Stimulated activated CD8-positive, alpha-beta memory T cell treated with anti-CD3 and anti-CD28 coated beads, Interleukin-4, amount 100 ng/mL, for 1 hour (primary cell): ENCODE measurements at places on chromosomes 11 and 22.

GRCh38 chr22:20636075-20636812 is 128.8 kb downstream of the MED15 start:
- no peak for DNase-seq

DNA sequence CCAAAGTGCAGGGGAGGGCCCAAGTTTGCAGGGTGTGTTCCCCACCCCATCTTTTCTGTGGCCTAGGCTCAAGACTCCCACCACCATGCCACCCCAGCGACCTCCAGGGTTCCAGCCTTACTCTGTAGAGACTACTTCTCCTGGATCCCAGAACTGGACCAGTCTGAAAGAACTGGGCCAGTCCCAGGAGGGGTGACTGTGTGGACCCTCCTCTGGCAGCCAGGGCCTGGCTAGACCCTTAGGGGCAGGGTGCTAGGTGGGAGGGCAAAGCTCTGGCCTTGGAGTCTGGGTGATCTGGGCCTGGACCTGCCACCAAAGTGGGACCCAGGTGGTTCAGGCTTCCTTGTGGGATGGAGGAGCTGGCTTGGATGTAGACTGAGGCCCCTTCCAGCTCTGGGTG is 41.8 kb upstream of the ACCSL start:
- no peak for DNase-seq

GRCh38 chr11:118622376-118623268 is 15.2 kb downstream of the PHLDB1 start:
- no peak for DNase-seq

DNA sequence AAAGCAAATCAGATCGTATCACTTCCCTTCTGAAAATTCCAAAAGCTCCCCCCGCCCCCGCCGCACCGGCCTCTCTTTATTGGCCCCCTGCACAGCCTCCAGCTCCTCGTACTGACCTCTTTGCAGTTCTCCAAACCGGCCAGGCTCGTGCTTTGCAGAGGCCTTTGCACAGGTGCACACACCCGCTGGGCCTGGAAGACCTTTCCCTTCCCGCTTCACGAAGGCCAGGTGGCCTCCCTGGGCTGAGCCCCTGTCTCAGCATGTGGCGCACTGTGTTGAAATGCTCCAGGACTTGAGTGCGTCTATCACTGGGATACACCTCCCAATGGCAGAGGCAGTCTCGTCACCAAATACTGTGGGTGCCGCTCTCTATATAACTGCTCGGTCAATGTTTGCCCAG is 13.2 kb upstream of the ADA2 start:
- DNase-seq: no peak

DNA sequence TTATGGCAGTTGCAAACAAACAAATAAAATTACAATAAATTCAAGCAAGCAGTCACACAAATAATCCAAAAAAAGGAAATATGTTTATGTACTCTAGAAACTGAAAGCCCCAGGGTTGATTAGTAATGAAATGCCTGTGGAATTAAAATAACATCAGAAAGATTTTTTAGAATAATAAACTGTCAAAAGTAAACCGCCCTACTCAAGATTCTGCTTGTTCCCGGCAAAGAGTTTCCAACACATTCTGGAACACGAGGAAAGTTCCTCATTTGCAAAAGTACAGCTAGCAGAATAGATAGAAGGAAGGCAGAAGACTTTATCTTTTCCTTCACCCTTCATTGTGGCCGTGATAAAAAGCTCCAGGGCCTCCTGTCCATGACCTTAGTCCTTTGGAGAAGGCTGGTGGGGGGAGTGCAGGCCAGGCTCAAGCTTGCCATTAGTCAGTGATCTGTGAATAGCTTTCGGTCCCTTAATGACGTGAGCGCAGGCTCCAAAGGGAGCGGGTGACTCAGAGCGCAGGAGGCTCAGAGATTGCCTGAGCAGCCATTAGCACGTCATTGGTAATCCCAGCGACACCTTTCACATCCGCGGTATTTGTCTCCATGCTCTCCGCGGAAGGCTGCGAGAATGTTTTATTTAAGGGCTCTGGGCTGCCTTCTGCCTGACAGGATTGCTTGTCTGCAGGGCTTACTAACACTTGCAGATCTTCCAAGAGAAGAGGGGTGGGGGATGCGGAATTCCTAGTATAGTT is 458.3 kb downstream of the METTL15 start:
- DNase-seq: no peak

- DNase-seq: no peak
Observed at GRCh38 chr11:86632499-86633269, 39.7 kb downstream of the ME3 start.

GRCh38 chr11:87290304-87290922 is 252.7 kb downstream of the TMEM135 start:
- no peak for DNase-seq

DNA sequence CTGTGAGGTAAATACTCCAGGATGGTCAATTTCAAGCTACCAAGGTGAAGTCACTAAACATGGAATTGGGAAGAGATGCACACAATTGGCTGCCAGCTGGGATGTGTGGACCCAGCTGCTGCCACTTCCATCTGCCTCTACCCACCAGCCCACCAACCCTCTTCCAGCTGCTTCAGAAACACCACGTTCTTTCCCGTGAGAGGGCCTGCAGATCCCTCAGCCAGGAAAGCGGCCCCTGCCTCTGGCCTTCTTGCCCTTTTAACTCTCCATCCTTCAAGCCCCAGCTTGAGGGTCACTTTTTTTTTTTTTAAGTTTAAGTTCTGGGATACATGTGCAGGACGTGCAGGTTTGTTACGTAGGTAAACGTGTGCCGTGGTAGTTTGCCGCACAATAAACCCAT is 20.0 kb downstream of the PRG3 start:
- DNase-seq: no peak

DNA sequence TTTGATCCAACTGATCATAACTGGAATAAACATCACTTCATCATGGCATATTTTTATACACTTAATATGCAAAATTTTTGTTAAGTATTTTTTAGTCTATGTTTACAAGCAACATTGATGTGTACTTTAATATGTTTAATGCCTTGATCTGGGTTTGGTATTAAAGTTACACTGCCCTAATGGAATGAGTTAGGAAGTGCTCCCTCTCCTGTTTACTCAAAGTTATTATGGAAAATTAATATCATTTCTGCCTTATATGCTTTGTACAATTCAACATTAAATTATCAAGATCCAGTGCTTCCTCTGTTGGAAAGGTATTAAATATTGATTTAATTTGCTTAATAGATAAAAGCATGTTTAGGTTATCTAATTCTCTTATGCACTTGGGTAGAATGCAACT is 927.3 kb upstream of the RAG2 start:
- no peak for DNase-seq

GRCh38 chr11:69882270-69882608 is 63.0 kb upstream of the FGF3 start:
- no peak for DNase-seq

DNA sequence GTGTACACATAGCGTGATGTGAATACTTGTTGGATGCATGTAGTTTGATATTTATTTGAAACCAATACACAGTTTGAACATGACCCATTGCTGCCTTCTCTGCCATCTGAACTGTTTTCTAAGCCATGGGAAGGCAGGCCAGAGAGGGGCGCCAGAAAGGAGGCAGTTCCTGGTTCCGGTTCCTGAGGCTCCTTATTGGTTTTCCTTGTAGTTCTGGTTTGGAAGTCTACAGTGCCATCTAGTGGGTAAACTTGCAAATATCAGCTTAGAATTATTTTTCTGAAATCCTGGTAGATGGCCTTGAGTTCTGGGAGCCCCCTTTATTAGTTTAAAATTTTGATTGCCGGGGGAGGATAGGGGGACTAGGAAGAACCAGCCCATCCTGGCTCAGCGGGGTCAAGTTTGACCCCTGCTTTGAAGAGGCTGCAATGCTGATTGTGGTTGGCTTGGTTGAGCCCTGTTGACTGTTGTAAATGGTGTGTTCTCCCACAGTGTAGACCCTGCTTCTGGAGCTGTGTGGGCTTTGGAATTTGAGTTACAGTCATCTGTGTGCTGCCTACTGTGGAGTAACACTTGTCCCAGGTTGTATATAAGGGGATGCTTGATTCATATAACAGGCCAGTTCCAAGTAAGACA is 48.4 kb downstream of the GRAMD1B start:
- no peak for DNase-seq

GRCh38 chr22:44625981-44626687 is 75.9 kb upstream of the PRR5 start:
- peak; percentile 58 for DNase-seq

GRCh38 chr11:79198898-79199250 is 242.0 kb downstream of the TENM4 start:
- no peak for DNase-seq

DNA sequence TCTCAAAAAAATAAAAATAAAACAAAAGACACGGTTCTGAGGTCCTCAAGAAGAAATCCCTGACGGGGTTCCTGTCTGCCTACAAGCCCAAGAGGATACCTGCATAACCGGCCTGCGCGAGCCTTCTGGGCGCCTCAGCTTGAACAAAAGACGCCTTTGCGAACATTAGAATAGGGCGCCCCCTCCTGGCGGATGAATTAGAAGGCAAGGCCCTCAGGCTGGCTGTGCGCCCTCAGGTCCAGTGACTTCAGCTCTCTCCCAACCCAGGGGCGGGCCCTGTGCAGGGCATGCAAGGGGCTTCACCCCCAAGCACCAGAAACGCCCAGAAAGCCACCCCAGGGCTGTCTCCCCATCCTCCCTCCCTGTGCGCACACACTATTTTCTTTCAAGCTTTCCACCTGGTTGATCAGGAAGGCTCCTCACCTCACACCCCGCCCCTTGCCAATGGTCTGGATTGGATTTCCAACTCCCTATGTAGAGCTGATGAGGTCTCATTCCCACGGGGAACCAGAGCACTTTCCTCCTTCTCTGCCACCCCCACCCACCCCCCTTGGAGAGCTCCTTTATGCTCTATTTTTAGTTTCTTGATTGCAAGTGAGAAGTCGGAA is 273.3 kb downstream of the BUD13 start:
- no peak for DNase-seq

DNA sequence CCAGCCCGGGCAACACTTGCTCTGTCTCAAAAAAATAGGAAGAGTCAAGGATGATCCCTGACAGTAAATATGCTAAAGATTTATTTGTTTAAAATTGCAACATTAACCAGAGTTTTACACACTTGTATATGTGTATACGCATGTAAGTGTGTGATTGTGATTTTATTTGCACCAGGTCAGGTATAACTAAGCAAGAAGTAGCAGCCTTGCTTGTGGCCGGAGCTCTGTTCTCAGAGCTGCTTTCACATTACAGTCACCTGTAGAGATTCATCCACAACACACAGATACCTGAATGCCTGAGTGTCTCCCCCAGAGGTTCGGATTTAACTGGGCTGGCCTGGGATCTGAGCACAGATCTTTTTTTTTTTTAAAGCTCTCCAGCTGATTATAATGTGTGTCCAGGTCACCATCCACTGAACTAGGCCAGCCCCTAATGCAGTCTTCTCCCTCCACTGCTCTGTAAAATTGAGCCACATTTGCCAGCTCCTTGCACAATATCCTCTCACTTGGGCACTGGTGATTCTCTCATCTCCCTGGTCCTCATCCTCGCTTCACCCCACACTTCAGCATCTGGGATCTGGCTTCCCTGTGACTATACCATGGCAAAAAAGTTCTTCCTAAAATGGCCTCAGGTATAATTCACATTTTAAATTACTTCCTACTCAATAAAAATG is 48.3 kb downstream of the LIF start:
- no peak for DNase-seq

DNA sequence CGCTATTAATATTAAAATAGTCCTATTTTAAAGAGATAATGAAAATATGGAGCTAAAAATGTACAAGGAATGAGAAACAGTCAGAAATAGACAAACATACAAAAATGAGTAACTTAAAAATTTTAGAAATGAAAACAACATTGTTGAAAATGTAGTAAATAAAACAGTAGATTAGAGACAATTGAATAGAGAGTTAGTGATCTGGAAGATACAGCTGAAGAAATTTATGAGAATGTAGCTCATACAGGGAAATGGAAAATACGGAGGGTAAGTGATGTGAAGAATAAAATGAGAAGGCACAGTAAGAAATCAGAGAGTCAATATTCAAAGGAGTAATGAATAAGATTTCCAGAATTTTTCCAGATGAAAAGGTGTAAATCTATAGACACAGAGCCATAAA is 424.8 kb downstream of the SOX6 start:
- DNase-seq: no peak

DNA sequence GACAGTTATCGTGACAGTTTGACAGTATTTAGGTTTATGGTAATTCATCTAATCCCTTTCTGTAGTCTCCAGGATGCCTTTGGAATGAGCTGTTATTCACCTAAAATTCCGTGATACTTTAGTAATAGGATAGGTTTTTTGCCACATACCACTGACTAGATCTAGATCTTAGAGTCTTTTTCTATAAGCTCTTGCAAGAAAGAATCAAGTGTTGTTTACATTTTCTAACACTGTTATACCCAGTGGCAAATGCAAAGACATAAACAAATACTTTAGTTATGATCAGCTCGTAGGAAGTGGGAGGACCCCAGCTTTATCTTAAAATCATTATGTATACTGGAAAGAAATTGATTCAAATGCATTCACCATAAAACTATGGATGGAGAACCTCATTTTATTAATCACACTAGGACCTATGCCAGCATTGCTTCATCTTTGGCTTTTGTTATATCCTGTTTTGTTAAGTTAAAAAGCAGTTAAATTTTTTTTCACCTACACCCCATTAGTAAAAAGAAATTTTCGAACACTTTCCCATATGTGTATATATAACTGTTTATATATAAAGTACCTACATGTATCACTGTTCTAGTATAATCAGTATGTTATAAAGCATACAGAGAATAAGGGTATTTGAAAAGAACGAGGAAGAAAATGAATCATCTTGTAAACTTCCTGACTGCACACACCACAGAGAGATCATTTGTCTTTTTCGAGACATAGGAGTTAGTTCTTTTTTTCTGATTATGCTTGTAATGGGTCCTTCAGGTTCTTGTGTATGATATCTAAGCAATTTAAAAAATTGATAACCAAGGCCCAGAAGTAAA is 60.9 kb downstream of the PDHX start:
- DNase-seq: no peak

- DNase-seq: no peak
Observed at GRCh38 chr11:98495601-98496000, 525.1 kb upstream of the CNTN5 start.

DNA sequence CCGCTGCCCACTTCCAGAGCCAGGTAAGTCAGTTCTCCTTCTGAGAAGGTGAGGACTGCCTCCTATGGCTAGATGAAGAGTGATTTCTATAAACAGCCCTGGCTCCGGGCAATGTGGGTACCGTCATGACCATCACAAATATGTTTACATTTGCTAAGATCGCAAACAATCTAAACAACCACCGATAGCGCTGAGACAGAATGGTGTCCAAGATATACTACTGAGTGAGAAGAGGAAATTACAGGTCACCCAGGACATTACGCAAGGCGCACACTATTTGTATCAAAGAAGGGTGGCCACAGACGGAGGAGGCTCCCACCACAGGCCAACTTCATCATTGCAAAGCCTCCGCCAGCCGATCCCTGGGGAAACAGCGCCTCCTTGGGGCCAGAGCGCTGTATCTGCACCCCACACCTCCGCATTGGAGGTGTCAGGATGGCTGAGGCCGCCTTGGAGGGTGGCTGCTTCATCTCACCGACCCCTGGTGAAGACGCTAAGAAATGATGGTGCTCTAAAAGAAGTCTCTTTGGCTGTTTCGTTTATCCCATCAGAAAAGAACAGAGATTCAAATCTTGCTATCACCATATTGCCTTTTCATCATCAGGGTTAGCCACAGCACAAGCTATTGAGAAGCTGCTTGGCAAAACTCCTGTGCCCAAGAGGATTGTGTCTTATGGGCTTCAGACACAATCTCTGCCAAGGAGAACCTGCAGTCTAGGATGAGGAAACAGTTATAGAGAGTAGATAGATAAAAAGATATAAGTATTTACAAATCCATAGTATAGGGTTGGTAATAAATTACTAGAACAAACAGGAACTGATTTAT is 12.3 kb upstream of the ASRGL1 start:
- no peak for DNase-seq
